ENCODE measurements at places on chromosomes 12 and 14.

DNA sequence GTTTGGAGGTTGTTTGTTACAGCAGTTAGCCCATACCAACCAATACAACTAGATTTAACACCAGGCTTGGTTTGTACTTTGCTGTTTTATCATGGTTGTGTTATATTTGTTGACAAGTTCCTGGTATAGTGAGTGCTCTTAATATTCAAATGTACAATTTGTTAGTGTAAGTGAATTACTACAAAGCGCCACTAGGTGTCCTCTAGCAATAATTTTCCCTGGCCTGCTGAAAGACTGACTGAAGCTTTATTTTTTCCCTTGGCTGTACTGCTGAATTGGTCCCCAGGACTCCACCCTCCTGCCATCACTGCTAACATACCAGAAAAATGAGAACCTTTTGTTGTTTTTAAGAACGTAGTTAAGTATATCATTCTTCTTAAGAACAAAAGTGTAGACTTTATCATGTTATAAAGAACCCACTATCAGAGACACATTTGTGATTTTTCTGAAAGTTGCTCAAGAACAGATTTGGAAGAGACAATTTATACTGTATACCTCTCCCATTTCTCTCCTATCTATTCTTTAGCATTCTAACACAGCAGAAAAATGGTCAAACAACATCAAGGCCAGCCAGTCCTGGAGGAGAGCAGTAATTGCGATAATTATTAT, 75.3 kb upstream of the FAR2 start:
- DNase-seq, result peak; percentile 61

DNA sequence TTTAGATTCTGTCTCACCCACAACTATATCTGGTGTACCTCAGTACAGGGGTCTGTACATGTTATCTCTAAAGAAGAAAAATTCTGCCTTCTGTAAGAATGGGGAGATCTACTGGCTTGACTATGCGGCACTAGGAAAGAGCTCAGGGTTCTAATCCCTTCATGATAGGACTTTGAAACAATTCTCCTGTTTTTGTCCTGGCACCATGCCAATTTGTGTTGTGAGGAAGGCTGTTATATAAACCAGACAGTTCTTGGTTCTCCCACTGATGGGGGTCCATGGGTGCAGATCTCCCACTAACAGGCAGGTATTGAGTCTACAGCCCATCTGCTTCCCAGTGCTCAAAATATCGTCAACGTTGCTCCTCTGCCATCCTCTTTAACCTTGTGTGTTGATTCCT, 883.7 kb downstream of the GALC start:
- DNase-seq, result no peak

DNA sequence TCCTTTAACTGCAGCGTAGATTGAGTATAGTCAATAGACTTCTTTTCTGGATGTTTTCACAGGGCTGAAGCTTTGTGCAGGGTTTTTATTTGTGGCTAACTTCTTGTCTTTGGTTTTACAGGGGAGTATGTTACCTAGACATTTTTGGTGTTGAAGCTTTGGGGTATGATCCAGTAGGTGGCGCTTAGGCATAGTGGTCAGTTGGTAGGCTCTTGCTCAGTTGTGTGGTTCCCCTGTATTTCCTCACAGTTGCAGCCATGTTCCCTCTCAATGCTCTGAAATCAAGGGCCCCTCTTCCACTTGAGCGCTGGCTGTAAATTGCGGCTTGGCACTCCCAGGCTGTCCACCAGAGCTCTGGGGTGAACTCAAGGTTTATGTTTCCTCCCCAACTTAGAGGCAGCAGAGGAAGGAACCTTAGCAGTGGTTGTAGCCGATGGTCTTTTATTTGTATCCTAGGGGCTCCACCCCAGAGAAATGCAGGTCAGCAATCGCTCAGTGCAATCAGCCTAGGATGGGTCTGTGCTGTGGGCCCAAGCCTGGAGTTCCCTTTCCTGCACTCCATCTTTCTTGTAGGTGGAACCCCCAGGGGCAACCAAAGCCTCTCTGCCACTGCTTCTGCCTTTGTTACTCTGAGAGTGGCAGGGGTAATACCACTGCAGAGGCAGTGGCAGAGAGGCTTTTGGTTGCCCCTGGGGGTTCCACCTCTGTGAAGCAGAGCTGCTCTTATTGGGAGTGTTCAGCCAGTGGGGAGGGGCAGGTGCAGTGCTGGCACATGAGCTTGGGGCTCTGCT, 55.1 kb downstream of the CMAS start:
- DNase-seq, result peak; percentile 77

- no peak for DNase-seq
These were observed 8.7 kb upstream of the KTN1 start for GRCh38 chr14:55571125-55571889.

GRCh38 chr14:65853407-65853955, 441.0 kb downstream of the FUT8 start:
- DNase-seq, result no peak

GRCh38 chr14:85566603-85567002, 36.7 kb downstream of the FLRT2 start:
- DNase-seq, result peak; percentile 88

GRCh38 chr14:37608649-37609048, 13.2 kb downstream of the TTC6 start:
- DNase-seq, result no peak

- DNase-seq, result no peak
These were observed 158.4 kb downstream of the IPO8 start for GRCh38 chr12:30537228-30537627.

DNA sequence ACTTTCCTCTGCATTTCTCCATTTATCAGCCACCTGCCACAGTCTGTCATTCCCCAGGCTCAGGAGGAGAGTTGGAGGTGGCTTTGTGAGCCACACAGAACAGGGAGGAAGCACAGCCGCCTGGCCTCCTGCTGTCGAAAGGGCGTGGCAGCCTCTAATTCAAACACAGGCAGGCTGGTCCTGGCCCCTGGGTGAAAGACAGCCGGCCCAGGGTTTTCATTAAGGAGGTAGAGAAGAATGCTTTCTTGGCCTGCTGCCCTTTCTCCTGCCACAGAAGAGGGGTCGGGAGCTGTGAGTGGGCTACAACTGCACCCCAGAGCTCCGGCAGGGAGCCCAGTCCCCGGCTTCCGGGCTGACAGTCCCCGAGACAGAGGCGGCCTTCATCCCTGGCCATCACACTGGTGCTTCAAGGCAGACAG, 108.6 kb upstream of the FZD10 start:
- DNase-seq, result no peak
